ENCODE measurements at places on chromosomes 4 and X. TPM values are rescaled to one million over a fixed set of nuclear protein-coding genes. Genes with fewer than 3 reads are reported as not detected.
A peak's percentile ranks its signal among the peaks of the same experiment; 100 is the strongest.

TMEM150C gene
- 11.3 TPM for polyA plus RNA-seq

DNA sequence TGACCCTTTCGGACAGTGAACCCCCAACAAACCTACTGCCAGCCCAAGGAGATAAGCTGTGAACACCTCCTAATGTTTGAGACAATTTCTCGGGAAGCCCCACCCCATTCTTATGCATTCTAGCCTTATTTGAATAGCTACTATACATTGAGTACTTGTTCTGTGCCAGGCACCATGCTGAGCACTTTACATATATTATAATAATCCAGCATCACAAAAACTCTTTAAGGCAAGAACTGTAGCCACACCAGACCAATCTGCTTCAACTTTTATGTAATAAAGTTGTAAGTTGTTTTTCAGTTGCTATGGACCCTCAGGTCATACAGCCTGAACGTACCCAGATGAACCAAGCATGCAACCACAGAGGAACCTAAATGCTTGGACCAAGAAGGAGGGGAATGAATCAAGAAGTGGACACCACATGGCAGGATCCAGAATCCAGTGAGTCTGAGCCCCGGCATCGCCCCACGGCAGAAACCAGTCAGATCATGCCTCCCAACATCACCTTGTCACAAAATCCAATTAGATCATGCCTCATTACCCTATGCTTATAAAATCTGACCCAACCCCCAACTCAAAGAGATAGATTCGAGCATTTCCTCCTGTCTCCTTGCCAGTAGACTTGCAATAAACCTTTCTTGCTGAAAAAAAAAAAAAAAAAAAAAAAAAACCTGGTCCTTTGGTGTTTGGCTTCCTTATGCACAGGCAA lies 225.0 kb downstream of the QDPR start:
- no peak for DNase-seq
- H3K4me3 ChIP-seq, result no peak overlapping the region
- H3K36me3 ChIP-seq, result no peaks in the 10 kb centered on the region
- H3K4me1 ChIP-seq, result peaks cover 16% of the 10 kb centered on the region

DNA sequence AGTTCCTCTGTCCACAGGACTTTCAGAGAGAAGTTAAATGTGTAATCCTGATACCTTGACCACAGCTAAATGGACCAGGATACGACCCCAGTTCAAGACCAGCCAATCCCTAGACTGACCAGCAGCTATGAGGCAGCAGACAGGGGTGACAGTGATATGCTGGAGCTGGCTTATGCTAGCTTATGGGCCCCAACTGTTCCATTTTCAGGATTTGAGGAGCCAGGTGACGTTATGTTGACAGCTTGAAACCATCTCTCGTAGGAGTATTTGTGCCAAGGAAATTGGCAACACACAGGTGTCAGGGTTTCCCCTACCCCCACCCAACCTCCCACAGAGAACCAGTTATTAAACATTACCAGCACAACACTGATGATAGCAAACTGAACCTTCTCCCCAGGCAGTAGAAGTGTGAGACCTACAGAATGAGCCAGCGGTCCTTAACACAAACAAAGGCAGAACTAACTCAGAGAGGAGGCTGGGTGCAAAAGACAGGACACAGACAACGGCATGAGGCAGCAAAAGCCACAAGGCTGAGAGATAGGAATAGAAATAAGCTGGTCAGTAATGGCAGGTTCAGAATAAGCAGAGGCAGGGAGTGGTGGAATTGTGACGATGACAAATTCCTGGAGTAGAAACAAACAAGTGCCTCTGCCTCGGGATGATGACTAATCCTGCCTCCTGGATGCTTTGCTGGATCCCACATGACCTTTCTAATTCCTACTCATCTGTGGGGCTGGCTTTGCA lies 85.6 kb upstream of the CPEB2 start:
- no peaks in the 10 kb centered on the region for H3K36me3 ChIP-seq
- H3K27ac ChIP-seq, result peak overlapping the region; percentile 76
- DNase-seq, result peak; percentile 33

DNA sequence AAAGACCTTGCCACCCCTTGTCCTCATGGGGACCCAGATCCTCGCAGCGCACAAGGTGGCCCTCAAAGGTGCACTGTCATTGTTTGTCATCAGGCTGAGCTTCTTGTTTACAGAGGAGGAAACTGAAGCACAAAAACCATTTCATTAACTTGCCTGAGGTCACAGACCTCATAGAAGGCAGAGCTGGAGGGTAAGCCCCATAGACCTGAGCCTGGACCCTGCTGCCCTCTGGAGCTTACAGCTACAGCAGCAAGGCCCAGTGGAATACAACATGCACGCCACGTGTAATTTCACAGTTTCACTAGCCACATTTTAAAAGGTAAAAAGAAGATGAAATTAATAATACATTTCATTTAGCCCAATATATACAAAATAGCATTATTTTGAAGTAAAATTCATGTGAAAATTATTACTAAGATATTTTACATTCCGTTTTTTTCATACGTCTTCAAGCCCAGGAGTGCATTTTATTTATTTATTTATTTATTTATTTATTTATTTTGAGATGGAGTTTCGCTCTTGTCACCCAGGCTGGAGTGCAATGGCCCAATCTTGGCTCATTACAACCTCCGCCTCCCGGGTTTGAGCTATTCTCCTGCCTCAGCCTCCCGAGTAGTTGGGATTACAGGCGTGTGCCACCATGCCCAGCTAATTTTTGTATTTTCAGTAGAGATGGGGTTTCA lies 8.8 kb downstream of the JAKMIP1 start:
- peaks cover 6% of the 10 kb centered on the region for H3K27me3 ChIP-seq
- no peak for DNase-seq

- H3K36me3 ChIP-seq, result no peaks in the 10 kb centered on the region
- H3K4me1 ChIP-seq, result no peaks in the 10 kb centered on the region
- DNase-seq, result no peak
- no peak overlapping the region for H3K4me3 ChIP-seq
- no peaks in the 10 kb centered on the region for H3K27me3 ChIP-seq
- H3K27ac ChIP-seq, result no peak overlapping the region
Measured at GRCh38 chr4:47128991-47129390, 97.6 kb downstream of the GABRB1 start.

GRCh38 chr4:77148078-77148477 lies 8.9 kb upstream of the CCNG2 start:
- no peak for DNase-seq
- H3K36me3 ChIP-seq, result no peaks in the 10 kb centered on the region

LEF1 gene
- 0.08 TPM for polyA plus RNA-seq

DNA sequence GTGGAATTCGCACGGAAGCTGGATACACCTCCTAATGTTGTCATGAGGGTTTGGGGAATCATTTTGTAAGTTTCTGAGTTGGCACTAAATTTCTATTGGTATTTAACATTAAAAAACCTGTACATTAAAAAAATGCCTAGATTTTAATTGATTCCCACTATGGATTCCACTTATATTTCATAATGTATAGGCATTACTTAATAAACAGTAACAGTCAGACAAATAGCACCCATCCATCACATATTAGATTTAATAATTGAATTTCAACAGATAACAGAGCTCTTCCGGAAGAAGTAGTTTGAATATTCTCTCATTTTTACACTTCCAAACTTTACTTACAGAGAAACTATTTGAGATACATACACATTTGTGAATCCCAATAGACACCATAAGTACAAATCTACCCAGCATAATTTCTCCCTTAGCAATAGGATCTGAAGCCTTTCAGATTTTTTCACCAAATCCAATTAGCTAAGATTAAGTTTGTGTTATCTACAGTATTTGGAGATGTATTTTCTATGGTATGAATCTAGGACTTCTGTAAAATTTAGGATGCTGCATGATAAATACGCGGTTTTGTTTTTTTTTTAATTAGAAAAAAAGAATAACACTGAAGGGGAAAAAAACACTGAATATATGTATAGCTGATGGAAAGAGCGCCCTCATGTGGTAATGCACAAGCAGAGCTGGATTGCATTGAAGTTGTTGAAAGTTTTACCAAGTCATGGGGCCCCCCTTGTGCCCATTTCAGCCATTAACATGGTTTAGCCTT lies 12.2 kb upstream of the ODAM start:
- H3K36me3 ChIP-seq, result no peaks in the 10 kb centered on the region
- no peak overlapping the region for H3K27ac ChIP-seq
- no peak overlapping the region for H3K4me3 ChIP-seq
- no peaks in the 10 kb centered on the region for H3K27me3 ChIP-seq

ADGRG4 gene
- polyA plus RNA-seq, result not detected

HTR2C gene
- polyA plus RNA-seq, result not detected

DNA sequence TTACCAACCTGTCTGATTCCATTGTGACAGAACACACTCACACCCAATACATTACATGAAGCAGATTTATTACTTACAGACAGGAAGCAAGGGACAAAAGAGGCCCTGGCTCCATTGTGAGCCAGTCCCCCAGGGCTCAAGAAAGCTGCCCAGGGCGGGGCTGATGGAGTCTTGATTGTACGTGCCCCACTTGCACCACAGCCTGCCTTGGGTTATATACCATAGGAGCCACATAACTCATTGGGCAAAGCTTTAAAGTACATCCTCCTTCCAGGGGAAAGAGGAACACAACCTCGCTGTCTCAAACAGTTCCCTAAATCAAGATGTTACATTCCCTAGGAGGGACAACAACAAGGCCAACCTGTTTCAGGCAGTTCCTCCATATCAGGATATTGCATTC lies 3.4 kb upstream of the ZRSR2 start:
- H3K4me1 ChIP-seq, result no peaks in the 10 kb centered on the region
- H3K27me3 ChIP-seq, result no peaks in the 10 kb centered on the region
- peaks cover 20% of the 10 kb centered on the region for H3K36me3 ChIP-seq

DDIT4L gene
- 0.36 TPM for polyA plus RNA-seq

FAM47E gene
- 3.2 TPM for polyA plus RNA-seq

DNA sequence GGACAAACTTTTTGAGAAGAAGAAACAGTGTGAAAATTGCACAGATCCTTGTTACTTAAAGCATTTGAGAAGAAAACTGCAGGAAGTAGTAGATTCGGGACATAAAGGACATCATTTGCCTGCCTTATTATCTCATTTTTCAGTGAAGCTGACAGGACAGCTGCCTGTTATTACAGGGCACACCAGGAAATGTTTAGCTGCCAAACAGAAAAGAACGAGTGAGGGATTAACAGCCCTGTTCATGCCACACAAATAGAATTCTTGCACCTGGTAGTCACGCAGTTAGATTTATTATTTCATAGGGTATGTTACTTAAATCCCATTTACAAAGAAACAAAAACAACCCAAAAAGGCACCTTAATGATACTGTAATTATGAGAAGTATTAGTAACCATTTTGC lies 100.6 kb downstream of the CHIC2 start:
- no peaks in the 10 kb centered on the region for H3K36me3 ChIP-seq
- H3K27ac ChIP-seq, result no peak overlapping the region
- no peak overlapping the region for H3K4me3 ChIP-seq
- no peaks in the 10 kb centered on the region for H3K27me3 ChIP-seq

WAS gene
- 1.8 TPM for polyA plus RNA-seq

- no peak overlapping the region for H3K4me3 ChIP-seq
- DNase-seq, result no peak
- H3K4me1 ChIP-seq, result peaks cover 14% of the 10 kb centered on the region
- H3K36me3 ChIP-seq, result no peaks in the 10 kb centered on the region
Measured at GRCh38 chr4:121953860-121954259, 2.0 kb upstream of the TRPC3 start.

ZDHHC9 gene
- 3.5 TPM for polyA plus RNA-seq

DNA sequence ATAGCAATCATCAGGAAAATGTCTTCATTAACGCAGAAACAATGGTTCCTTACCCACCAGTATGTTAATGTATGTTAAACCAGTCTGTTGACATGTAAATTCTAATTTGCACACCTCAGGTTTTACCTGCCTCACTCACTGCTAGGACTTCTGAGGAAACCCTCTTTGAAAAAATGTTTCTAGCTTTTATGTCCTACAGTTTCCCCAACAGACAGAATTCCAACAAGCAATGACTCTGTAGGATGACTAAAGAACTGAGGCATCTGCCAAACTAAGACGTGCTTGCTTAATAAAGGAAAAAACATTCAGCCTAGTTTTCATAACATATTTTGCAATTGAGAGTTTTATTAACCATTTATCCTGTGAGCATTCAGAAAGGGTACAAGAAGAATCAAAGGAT lies 20.6 kb upstream of the SOX3 start:
- H3K4me3 ChIP-seq, result no peak overlapping the region
- H3K4me1 ChIP-seq, result no peaks in the 10 kb centered on the region
- H3K27me3 ChIP-seq, result no peaks in the 10 kb centered on the region
- H3K36me3 ChIP-seq, result no peaks in the 10 kb centered on the region
- DNase-seq, result no peak

GRCh38 chr4:42348247-42348646 lies 49.0 kb upstream of the SHISA3 start:
- H3K4me3 ChIP-seq, result no peak overlapping the region
- H3K36me3 ChIP-seq, result no peaks in the 10 kb centered on the region
- H3K27me3 ChIP-seq, result no peaks in the 10 kb centered on the region
- no peak overlapping the region for H3K27ac ChIP-seq
